Heart left ventricle (tissue), 16 donors: ENCODE measurements at places on chromosomes 2 and 18. TPM values are rescaled to one million over a fixed set of nuclear protein-coding genes. Genes with fewer than 3 reads are reported as not detected.

GRCh38 chr18:9530226-9531009 lies 55.1 kb downstream of the RALBP1 start:
- no peak for DNase-seq

Gene CRYGC
- total RNA-seq: not detected

Gene KHK
- total RNA-seq: 1.2 TPM

GRCh38 chr2:195823206-195823605 lies 166.2 kb downstream of the SLC39A10 start:
- DNase-seq: no peak

DNA sequence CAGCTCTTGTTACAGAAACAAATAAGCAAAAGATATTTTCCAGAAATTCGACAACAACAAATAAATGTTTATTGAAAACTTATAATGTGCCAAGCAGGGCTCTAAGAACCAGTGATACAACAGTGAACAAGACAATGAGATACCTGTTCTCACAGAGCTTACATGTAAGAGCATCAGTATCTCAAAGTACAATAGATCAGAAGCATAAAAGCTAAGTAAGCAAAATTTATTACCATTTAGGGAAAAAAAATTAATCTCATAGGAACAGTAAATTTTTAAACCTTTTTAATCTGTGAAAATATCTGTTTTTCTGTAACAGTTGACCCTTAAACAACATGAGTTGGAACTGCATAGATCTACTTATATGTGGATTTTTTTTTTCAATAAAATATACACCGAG lies 20.9 kb downstream of the ROCK1 start:
- DNase-seq: no peak

DNA sequence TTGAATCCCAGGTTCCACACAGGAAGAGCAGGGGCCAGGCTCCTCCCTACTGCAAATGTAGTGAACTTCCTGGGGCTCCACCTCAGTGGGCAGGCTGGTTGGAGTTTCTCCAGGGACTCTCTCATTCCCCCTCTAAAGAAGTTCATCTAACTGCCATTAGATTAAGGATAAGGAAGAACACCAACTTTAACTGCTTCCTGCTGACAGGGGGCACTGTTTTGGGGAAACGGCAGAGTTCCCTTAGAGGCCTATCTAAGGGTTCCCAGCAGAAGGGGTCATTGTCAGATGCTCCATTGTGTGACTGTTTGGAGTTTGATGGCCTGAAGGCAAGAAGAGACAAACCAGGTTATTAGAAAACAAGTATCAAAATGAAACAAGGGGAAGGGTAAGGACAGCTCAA lies 2159.7 kb upstream of the PIK3C3 start:
- no peak for DNase-seq

- no peak for DNase-seq
Measured at GRCh38 chr2:79248776-79249175, 89.2 kb upstream of the REG3A start.

DNA sequence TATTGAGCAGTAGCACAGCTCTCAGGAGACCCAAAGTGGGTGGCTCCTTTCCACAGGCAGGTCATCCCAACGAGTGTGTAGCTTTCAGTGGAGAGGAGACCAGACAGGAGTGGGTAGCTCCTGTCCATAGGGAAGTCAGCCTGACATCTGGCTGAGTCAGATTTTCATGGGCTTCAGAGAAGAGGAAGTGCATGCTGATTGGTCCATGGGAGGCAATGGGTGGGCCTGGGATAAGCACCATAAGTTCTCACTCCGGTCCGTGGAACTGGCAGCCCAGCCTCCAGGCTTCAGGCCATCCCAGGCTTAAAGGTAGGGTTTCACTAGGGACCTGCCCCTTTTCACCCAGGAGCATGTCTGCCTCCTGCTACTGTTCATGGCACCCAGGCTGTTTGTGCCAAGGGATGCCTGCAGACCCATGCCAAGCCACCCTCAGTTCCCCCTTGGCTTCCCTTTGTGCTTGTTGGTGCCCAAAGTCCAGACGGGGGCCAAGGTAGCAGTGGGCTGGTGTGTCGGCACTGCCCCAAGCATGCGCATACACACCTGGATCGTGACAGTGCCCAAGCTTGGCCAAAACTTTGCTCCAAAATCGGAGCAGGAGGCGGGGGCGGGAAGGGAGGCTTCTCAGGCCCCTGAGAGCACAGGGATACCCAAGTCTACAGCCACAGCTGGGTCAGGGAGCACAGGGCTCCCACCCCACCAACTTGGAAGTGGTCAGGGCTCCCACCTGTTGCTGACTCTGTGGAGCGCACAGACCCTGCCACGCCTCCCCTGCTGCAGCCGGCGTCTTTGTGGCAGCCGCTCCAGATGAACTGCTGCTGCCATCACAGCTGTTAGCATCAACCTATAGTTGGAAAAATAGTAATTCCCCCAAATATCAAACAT lies 26.4 kb downstream of the MARCHF7 start:
- no peak for DNase-seq

Gene IHH
- total RNA-seq: not detected

- no peak for DNase-seq
Measured at GRCh38 chr2:140711867-140712266, 1418.9 kb downstream of the LRP1B start.

DNA sequence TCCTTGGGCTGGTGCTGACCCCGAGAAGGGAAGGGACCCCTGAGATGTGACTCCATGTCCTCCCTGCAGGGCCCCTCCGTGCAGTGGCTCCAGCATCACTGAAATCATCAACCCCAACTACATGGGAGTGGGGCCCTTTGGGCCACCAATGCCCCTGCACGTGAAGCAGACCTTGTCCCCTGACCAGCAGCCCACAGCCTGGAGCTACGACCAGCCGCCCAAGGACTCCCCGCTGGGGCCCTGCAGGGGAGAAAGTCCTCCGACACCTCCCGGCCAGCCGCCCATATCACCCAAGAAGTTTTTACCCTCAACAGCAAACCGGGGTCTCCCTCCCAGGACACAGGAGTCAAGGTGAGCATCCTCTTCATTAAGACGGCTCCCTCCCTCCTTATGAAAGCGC lies 53.4 kb upstream of the ATG16L1 start:
- peak; percentile 40 for DNase-seq

DNA sequence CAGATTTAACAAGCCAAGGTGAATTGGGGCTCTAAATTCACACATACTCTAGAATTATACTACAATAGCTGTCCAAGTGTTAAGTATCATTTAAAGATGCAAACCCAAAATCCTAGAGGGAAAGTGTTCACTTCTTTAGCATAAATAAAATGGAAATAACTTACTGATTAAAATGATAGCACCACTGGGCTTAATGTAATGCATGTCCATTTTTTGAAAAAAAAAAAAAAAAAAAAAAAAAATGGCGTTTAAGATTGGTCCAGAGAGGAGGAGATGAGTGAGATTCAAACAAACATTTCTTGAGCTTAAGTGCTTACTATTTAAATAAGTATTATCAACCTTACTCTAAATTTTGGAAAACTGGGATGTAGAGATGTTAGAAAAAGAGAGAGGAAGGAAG lies 251.5 kb upstream of the CWC22 start:
- DNase-seq: no peak

DNA sequence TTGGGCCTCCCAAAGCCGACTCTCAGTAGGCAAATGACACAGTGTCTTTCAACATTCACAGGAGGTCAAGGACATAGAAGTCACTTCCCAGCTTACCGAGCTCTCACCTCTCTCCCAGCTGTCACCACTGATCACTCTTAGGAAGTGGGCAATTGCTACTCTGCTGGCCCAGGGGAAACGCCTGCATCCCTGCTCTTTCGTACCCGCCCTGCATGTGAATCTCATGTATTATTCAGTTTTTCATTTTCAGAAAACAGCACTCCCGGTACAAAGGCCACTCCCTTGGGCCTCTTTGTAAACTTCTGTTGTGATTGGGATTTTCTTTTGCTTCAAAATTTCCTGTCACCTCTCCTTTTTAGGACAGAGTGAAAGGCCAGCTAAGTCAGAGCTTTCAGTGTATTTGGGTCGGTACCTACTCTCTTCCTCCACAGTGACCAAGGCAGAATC lies 15.4 kb downstream of the MRPL44 start:
- no peak for DNase-seq
